ENCODE measurements at places on chromosomes 6 and 20.

DNA sequence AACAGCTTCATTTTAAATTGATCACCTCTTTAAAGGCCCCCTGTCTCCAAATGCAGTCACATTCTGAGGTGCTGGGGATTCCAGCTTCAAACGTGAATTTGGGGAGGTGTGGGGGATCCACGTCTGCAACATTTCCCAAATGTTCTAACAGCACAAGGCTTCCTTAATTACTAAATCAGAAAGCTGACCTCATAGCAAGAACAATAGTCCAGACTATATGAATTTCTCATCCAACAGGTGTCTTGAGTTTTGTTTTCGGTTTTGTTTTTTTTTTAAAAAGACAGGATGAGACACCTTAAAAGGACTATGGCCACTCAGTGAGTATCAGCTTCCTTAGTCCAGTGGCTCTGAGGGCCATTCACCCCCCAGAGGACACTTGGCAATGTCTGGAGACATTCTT, 11.5 kb downstream of the ATP9A start:
- DNase-seq, result no peak
- no peaks in the 10 kb centered on the region for H3K27me3 ChIP-seq
- H3K4me3 ChIP-seq, result no peak overlapping the region
- no peaks in the 10 kb centered on the region for H3K4me1 ChIP-seq
- H3K36me3 ChIP-seq, result peaks cover 5% of the 10 kb centered on the region

- H3K27ac ChIP-seq, result no peak overlapping the region
- peaks cover 35% of the 10 kb centered on the region for H3K36me3 ChIP-seq
- no peak for DNase-seq
- peak overlapping the region; percentile 50 for H3K4me3 ChIP-seq
- no peaks in the 10 kb centered on the region for H3K27me3 ChIP-seq
These were observed 3.6 kb downstream of the RPS21 start for GRCh38 chr20:62390317-62391164.

DNA sequence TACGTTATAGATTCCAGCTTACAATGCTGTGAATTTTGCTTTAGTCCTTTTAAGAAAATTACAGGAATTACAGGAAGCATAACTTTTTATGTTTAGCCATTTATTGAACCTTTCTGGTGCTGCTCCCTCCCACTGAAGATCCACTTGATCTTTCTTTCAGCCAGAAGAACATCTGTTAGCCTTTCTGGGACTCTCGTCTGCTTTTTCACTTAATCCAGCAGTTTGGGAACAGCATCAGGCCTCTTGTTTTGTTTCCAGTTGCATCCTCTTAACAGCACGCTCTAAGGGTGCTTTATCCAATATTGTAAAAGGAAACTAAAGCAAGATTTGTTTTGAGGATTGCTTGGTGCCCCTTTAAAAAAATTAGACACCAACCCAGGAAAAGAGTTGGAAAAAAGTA, 10.3 kb upstream of the CYP24A1 start:
- H3K4me3 ChIP-seq, result no peak overlapping the region
- no peaks in the 10 kb centered on the region for H3K4me1 ChIP-seq
- DNase-seq, result no peak
- no peaks in the 10 kb centered on the region for H3K36me3 ChIP-seq

DNA sequence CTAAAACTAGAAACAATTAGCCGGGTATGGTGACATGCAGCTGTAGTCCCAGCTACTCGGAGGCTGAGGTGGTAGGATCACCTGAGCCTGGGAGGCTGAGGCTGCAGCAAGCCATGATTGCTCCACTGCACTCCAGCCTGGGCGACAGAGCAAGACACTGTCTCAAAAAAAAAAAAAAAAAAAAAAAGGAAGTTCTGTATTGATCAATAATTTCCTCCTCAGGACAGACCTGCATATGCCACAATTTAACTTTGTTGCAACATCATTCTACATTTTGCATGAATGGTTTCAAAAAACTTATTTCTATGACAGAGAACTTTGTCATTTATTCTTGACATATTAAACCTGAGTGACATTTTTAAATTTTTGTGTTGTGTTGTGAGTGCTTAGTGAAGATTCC, 5.5 kb downstream of the DNAJC5 start:
- no peak overlapping the region for H3K27ac ChIP-seq
- no peaks in the 10 kb centered on the region for H3K27me3 ChIP-seq
- H3K36me3 ChIP-seq, result peaks cover 5% of the 10 kb centered on the region

DNA sequence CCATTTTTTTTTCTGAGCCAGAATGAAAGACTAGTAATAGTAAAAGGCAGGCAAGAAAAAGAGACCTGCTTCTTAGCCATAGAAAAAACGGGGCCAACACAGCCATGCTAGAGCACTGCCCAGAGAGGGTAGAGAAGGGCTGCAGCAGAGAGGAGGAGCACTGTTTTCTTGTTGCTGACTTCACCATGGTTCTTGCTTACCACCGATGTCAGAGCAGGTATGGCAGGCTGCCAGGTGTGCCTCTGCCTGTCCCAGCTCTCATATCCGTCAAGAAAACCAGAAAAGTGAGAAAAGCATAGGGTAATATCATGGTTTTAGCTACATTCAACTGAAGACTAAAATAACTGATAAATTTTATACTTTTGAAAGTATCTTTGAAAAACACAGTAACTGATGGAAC, 60.7 kb downstream of the DTNBP1 start:
- H3K27ac ChIP-seq, result no peak overlapping the region
- no peaks in the 10 kb centered on the region for H3K4me1 ChIP-seq
- no peaks in the 10 kb centered on the region for H3K36me3 ChIP-seq
- no peak for DNase-seq

DNA sequence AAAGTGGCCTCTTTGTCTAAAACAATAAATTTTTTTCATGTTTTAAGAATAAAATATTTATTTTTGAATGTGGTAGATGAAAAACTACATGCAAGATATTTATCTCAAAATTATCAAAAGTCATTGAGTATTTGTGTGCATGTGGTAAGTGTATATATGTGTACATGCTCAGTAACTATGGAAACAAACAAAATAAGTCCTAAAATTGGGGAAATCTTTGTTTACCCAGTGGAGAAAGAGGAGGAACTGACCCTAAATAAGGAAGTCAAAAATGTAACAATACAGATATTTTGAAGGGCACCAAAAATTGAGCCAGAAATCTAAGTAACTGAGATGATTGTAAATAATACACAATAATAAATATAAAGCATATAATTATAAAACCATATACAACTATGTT, 639.2 kb downstream of the MAFB start:
- no peak overlapping the region for H3K27ac ChIP-seq
- no peaks in the 10 kb centered on the region for H3K36me3 ChIP-seq
- no peaks in the 10 kb centered on the region for H3K4me1 ChIP-seq
- no peak overlapping the region for H3K4me3 ChIP-seq
- no peaks in the 10 kb centered on the region for H3K27me3 ChIP-seq

DNA sequence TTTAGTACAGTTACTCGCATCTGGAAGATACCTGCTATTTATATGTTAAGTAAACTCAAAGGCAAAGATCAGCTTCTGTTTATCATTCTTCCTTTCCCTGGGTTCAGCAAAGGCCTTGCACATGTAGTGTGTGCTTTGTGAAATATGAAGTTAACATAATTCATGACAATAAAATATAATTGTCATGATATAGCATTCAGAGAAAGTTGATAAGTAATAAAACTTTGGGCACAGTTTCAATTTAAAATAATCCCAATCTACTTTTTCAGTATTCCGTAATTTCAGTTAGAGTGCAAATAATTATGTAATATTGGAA, 51.9 kb upstream of the ZNF217 start:
- H3K4me3 ChIP-seq, result no peak overlapping the region
- H3K4me1 ChIP-seq, result 0 out of 2 replicates have a peak, but pooled peaks cover 3% of the 10 kb centered on the region
- no peak for DNase-seq
- H3K36me3 ChIP-seq, result no peaks in the 10 kb centered on the region

- H3K4me1 ChIP-seq, result no peaks in the 10 kb centered on the region
- H3K36me3 ChIP-seq, result no peaks in the 10 kb centered on the region
- no peak for DNase-seq
- H3K27me3 ChIP-seq, result no peaks in the 10 kb centered on the region
- H3K4me3 ChIP-seq, result no peak overlapping the region
These were observed 37.3 kb downstream of the TFEB start for GRCh38 chr6:41697861-41698781.

- H3K27ac ChIP-seq, result no peak overlapping the region
- no peak for DNase-seq
- no peaks in the 10 kb centered on the region for H3K27me3 ChIP-seq
- H3K36me3 ChIP-seq, result no peaks in the 10 kb centered on the region
- H3K4me3 ChIP-seq, result no peak overlapping the region
- no peaks in the 10 kb centered on the region for H3K4me1 ChIP-seq
These were observed 118.4 kb upstream of the NXT1 start for GRCh38 chr20:23232219-23232581.

DNA sequence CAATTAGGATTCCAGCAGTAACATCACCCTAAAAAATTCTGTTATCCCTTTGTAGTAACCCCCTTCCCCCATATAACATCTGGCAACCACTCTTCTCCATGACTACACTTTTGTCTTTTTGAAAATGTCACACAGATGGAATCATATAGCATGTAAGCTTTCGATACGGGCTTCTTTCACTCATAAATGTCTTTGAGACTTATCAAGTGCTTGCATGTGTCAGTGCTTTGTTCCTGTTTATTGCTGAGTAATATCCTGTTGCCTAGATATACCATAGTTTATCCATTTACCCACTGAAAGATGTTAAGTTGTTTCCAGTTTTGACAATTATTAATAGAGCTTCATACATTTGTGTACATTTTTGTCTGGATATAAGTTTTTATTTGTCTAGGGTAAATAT, 10.4 kb upstream of the SNPH start:
- H3K27ac ChIP-seq, result no peak overlapping the region
- no peaks in the 10 kb centered on the region for H3K27me3 ChIP-seq
- H3K4me3 ChIP-seq, result no peak overlapping the region
- no peak for DNase-seq
- no peaks in the 10 kb centered on the region for H3K4me1 ChIP-seq

All from H9 (cell line).